ENCODE measurements at places on chromosomes 7 and 10.

GRCh38 chr7:2440608-2441245, 35.5 kb downstream of the GRIFIN start:
- no peak for DNase-seq

DNA sequence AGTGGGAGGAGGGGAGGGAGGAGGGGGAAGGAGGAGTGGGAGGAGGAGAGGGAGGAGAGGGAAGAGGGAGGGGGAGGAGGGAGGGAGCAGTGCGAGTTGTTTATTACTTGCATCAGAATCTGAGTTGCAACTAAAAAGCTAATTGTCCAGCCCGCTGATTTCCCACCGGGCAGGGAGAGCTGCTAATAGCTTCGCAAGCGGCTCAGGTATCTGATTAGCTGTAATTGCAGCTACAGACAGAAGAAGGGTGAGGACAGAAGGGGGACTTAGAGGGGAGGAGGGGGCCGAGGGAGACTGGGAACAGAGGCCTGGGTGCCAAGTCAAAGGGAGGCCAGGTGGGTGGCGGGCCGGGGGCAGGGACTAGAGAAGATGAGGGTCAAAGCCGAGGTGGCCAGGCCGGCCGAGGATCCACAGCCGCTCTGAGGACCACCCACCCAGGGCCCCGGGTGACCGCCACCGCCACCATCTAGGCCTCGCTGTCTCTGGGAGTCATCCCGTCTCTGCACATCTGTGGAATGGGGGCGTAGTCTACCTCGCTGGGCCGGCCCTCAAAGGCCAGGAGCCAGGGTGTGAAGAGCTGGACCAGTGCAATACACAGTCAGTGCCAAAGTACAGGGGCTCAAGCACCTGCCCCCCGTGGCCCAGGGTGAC, 54.2 kb downstream of the MICALL2 start:
- DNase-seq = no peak

DNA sequence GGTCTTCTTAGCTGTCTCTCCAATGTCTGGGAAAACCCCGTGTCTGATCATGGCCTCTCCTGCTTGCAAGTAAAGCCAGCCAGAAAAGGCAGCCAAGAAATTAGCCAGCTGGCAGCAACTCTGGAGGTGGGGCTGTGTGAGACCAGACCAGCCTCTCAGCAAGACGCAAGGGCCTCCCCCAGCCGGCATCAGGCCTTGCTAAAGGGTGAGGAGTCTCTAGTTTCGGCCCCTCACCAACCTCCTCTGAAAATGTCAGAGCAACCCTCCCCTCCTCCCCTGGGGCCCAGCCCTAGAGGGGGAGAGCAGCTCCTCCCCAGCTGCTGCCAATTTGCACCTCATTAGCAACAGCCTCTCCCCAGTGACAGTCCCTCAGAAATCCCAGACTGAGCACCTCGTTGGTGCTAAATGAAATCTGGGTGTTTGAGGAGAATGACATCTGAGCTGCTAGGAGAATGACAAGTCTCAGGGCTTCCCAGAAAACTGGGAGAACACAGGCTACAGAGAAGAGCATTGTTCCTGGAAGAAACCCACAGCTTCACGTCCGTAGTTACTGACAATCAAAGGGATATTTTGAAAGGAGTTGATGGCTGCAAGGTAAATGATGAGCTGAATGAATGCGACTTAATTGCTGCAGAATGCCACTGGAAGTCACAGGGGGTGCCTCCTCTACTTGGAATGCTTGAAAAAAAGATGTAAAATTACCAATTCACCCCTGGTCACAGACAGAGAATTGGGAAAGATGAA, 25.9 kb downstream of the DGKI start:
- no peak for DNase-seq

DNA sequence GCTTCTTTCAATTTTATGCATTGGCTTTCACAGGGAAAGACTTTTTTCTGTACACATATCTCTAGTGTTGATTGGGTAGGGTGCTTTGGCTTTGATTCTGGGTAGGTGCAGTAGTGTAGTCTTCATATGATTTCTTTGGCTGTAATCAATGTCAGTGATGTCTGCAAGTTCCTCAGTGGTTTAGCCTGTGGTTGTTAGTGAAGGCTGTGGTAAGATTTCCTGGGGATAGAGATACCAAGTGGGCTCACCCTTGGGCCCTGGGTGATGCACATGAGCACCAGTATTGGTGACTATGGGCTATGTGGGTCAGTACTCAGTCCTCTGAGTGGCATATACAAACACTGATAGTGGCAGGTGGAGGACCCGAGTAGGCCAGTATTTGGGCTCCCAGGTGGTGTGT, 13.0 kb downstream of the GIMAP8 start:
- no peak for DNase-seq

DNA sequence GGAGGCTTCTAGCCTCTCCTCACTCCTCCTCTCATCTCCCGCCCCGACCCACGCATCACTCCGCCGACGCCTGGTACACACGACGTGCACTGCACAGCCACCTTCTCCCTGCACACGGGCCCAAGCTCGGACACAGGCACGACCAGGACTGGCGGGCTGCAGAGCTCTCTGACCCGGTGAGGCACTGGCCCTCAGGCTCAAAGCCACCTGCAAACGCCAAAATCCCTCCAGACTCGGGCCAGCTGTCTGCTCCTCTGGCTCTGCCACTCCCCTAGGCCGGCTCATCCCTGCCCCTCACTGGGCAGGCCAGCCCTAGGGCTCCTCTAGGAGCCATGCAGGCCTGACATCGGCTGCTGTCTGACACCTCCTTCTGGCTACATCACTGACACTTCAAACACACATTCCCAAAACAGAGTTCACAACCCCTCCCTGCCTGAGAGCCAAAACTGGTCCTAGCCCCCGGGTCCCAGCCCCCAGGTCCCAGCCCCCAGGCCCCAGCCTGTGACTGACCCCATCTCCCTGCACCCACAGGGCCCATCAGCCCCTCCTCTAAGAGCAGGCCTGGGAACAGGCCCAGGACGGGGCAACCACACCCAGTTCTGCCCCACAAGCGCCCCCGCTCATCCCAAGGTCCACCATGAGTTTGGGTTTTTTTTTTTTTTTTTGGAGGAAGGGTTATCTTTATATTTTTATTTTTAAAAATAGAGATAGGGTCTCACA, 35.1 kb downstream of the MAD1L1 start:
- DNase-seq = no peak

GRCh38 chr7:18590744-18591340, 95.3 kb downstream of the HDAC9 start:
- DNase-seq = no peak

- DNase-seq = peak; percentile 68
Measured at GRCh38 chr10:128125944-128126764, at the start of gene MKI67. MKI67 (minus strand) TSS chr10:128126423; CDS start chr10:128125667, 756 bp downstream.

DNA sequence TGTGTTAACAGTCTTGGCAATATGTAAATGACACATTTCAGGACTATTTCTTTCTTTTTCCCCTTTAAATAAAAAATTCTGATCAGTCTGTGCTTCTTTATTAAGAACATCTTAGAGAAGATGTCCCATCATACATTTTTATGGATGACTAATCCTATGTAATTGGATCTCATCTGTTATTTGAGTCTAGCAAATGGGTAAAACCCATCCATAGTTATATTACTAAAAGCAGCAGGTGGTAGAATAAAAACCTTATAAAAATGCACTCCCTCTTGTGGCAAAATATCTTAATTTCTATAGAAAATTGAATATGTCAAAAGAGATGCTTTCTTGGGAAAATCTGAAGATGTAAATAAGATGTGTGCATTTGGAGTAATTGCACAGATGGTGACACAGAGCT, 35.3 kb downstream of the TRRAP start:
- DNase-seq = no peak

DNA sequence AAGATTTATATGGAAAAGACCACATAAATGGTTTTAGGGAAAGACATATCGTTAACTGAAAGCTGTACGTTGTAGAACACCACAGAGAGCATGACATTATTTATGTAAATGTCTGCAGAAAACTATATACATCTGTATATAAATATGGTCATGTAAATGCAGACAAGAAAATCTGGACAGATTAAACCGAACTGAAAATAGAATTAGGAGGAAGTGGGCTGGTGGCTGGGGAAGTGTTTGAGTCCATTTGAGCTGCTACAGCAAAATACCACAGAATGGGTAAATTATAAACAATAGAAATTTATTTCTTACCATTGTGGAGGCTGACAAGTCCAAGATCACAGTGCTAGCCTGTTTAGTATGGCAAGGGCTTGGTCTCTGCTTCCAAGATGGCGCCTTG, 56.3 kb upstream of the USP6NL start:
- no peak for DNase-seq

DNA sequence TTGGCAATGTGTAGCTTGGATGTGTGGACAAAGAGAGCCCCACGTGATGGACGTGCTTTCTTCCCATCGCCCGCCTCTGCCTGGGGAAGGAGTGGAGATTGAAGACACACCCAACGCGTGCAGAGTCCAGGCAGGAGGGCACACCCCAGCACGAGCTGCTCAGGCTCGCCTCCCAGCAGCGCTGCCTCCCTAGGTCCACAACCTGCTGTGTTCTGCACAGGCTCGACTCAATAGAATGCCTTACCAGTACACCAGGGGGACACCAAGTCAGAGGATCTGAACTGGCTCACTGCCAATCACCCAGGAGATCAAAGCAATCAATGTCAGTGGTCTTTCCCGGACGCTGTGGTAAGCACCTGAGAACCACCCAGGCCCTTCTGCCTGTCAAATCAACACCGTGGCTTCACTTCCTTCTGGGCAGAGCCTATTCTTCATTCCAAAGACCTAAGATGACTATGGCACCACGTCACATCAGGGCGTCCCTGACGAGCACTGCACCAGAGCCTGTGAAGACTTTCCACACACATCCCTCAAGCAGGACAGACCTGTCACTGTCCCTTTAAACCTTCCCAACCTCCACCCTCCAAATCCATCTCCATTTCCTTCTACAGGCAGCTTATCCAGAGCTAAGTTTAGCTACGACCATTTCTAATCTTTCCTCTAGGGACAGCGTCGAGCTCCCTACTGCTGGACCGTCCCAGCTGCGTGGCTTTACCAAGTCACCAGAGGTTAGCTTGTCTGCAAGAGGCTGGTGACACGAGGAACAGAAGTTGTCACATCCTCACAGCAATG, 72.3 kb downstream of the AMZ1 start:
- DNase-seq = no peak

GRCh38 chr10:27912231-27912630, 86.6 kb downstream of the ODAD2 start:
- no peak for DNase-seq

- DNase-seq = no peak
Measured at GRCh38 chr7:124276005-124276622, 243.2 kb upstream of the TMEM229A start.

GRCh38 chr10:131978851-131979250, 2.9 kb downstream of the BNIP3 start:
- no peak for DNase-seq

DNA sequence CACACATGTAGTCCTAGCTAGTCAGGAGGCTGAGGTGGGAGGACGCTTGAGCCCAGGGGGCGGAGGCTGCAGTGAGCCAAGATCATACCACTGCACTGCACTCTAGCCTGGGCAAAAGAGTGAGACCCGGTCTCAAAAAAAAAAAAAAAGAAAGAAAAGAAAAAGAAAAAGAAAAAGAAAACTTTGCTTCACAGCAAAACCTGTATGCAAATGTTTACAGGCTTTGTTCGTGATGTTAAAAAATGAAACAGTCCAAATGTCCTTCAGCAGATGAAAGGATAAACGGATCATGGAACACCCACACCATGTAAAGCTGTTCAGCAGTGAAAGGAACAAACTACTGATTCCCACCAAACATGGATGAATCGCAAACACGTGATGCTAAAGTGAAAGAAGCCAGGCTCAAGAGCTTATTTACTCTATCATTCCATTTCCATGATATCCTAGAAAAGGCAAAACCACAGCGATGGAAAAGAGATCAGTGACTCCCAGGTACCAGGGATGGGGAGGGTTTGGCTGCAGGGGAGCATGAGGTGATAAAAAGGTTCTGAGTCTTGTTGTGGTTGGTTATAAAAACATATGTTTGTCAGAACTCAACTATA, 15.1 kb downstream of the LRRC20 start:
- no peak for DNase-seq

- DNase-seq = peak; percentile 30
Measured at GRCh38 chr10:17003151-17003550, 126.5 kb downstream of the CUBN start.

DNA sequence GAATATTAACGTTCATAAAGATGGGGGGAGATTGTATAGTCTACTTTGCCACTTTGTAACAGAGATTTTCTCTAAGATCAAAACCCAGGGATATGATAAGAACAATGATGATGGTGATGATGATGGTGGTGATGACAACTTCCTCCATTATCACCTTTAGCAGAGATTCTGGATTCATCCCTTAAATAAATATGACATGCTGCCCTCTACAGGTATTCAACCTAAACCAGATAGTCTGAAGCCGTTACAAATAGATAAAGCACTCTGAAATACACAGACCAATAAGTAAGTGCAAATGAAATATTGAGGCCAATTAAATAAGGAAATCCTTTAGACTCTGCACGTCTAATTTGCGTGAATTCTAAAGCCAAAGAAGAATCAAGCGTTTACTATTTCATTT, 211.5 kb downstream of the CREB5 start:
- DNase-seq = no peak

GRCh38 chr7:72321081-72321480, 91.1 kb downstream of the CALN1 start:
- no peak for DNase-seq

DNA sequence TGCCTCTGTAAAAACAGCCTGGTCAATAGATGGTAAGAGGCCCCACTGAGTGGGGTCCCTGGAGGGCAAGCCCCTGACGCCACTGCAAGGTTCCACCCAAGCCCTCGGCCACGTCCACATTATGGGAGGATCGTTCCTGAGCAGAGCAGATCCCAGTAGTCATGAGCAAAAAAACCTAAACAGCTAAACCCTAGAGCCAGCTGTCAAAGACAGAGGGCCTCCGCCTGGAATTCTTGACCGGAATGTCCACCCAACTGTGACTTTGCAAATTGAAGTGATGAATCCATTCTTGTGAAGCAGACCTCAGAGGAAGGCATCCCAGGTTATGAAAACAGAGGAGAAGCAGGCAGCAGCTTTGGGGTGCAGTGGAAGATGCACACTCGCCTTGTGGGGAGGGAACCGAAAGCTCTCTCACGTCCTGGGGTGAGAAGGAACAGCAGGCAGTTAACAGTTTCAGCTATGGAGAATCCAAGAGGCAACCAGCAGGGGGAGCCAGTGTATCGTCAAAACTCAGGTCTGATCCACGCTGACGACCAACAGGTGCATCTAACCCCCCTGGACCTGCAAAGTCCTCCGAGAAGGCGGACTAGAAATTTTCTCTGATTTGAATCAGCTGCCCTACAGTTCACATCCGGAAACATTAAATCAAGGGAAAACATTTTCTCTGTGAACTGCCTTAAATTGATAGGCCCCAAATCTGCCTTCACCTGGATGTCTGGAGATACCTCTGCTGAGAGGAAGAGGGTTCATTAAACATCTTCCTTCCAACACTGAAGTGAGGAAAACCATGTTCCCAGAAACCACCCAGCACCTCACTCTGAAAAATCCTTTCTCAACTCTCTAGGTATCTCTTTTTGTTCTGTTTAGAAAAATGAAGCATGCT, 139.1 kb upstream of the PFKP start:
- DNase-seq = no peak

GRCh38 chr7:135454060-135454459, 55.8 kb downstream of the CNOT4 start:
- DNase-seq = no peak

GRCh38 chr7:8800986-8801385, 367.6 kb downstream of the NXPH1 start:
- DNase-seq = no peak

All from central memory CD8-positive, alpha-beta T cell (primary cell).